ENCODE measurements at places on chromosomes 2 and 18.
A peak's percentile ranks its signal among the peaks of the same experiment; 100 is the strongest.

- no peak for DNase-seq
Observed at GRCh38 chr2:67075530-67076238, 321.4 kb upstream of the ETAA1 start.

GRCh38 chr18:36120297-36120696, 8.8 kb downstream of the SLC39A6 start:
- no peak for DNase-seq

DNA sequence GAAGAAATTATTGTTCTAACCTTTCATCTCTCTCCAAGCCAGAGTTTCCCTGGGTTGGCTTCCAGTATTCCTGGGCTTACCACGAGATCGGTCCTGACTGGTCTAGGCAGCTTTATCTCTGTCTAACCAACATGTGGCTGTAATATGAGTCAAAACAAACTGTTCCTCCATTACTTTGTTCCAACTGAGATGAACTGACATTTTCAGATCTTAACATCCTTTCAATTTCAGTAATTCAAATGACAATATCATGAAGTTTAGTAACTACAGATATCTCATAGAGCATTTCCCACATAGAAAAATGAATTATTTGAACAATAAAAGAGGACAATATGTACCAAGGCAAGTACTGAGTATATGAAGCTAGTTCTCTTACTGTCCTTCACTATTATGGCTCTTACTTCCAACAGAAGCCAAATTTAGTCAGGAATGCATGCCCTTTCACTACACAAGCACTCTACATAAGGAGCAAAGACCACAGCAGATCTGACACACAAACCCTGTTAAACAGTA, 15.5 kb downstream of the SLC25A12 start:
- no peak for DNase-seq

- peak; percentile 86 for DNase-seq
Observed at GRCh38 chr2:204110338-204110741, 173.8 kb downstream of the ICOS start.

- no peak for DNase-seq
Observed at GRCh38 chr2:189595417-189595816, 14.8 kb upstream of the SLC40A1 start.

DNA sequence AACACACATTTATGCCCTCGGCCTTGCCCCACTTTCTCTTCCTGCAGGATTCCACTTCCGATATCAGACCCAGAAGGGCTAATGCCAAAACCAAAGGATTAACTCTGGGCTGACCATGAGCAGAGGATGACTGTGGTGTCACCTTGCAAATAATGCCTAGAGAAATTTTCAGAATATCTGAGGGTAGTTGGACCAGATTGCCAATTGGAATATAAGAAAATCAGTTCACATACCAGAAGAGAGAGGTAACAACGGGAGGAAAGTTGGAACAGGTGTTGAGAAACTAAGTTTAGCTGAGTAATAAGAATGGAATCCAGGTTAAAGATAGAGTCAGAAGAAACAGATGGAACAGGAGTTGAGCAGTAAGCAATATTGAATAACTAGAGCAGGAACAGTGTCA, 232.7 kb upstream of the UBE2E3 start:
- DNase-seq = no peak

Measured in activated naive CD4-positive, alpha-beta T cell treated with anti-CD3 and anti-CD28 coated beads, Interleukin-2, amount 10 ng/mL, durations not matched to agents 7 days and 5 days (primary cell).